ENCODE measurements at places on chromosomes 6 and 20.

DNA sequence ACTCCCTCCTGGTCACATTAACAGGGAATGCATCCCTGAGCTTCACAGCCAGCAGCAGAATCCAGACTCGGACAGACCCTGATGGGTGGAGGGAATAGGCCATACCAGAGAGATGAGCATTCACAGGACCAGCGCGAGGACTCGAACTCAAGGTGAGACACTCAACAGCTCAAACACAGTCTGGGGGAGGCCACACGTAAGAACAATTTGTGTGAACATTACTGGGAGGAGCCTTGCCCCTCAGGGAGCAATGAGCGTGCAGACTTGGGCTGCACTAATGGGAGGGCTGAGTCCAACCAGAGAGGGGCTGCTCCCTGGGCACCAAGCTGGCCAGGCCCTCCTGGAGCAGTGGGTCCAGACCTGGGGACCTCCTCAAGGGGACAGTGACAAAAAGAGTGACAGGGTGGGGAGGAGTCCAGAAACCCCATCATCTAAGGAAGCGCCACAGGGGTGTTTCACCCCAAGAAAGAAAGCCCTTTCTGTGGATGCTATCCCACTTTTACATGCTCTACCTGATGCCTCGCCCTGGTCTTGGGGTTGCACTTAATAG, 118.4 kb downstream of the MRPL14 start:
- H3K27me3 ChIP-seq = peaks cover 21% of the 10 kb centered on the region
- no peaks in the 10 kb centered on the region for H3K4me1 ChIP-seq
- H3K27ac ChIP-seq = no peak overlapping the region
- no peak for DNase-seq
- no peak overlapping the region for H3K4me3 ChIP-seq

DNA sequence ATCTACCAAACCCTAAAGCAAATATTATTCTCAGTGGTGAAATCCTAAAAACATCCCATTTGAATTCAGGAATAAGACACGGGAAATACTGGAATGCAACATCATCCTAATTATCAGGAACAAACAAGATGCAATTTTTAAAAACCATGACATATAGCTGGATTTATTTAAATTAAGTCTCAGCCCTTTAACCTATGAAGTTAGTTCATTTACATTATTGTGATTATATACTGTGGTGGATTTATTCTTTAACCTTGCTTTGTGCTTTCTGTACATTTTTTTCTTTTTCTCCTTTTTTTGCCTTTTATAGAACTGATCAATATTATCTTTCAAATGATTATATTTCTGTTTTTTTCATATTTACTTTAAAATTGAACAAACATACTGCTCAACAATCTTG, 59.8 kb upstream of the ARMC2 start:
- H3K4me1 ChIP-seq = no peaks in the 10 kb centered on the region
- no peaks in the 10 kb centered on the region for H3K36me3 ChIP-seq
- H3K4me3 ChIP-seq = no peak overlapping the region
- no peak overlapping the region for H3K27ac ChIP-seq
- H3K27me3 ChIP-seq = no peaks in the 10 kb centered on the region

- H3K27me3 ChIP-seq = peaks cover 3% of the 10 kb centered on the region
- DNase-seq = no peak
- no peak overlapping the region for H3K4me3 ChIP-seq
- no peaks in the 10 kb centered on the region for H3K36me3 ChIP-seq
- H3K4me1 ChIP-seq = no peaks in the 10 kb centered on the region
These were observed 90.8 kb downstream of the THBS2 start for GRCh38 chr6:169162752-169163407.

DNA sequence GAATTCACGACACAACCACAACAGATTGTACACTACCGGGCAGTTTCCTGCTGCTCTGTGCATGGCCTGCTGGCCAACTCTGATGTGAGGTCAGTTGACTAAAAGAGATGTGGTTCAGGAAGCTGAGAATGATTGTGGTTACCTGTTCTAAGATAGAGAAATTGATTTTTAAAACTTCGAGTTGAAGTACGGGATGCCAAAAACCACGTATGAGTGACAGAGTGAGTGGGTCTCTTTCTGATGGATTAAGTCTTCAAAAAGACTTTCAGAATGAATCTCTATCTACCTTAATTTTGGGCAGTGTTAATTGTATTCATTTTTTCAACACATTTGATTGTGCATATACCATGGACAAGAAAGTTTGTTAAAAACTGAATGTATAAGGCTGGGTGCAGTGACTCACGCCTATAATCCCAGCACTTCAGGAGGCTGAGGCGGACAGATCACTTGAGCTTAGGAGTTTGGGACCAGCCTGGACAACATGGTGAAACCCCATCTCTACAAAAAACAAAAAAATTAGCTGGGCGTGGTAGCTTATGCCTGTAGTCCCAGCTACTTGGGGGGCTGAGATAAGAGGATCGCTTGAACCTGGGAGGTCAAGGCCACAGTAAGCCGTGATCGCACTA, 121.2 kb downstream of the SGK1 start:
- no peaks in the 10 kb centered on the region for H3K36me3 ChIP-seq
- DNase-seq = no peak
- no peak overlapping the region for H3K27ac ChIP-seq
- no peak overlapping the region for H3K4me3 ChIP-seq
- no peaks in the 10 kb centered on the region for H3K27me3 ChIP-seq

DNA sequence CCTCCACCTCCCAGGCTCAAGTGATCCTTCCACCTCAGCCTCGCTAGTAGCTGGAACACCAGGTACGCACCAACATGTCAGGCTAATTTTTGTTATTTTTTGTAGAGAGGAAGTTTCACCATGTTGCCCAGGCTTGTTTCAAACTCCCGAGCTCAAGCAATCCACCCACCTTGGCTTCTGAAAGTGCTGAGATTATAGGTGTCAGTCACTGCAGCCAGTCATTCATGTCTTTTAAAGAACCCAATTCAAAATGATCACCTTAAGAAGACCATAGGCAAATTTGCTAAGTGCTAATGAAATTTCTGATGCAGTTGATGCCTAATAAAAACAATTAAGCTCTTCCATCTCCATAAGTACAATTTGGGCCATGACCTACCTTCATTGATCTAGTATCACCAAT, 2.6 kb upstream of the VNN2 start:
- DNase-seq = no peak
- peaks cover 38% of the 10 kb centered on the region for H3K4me1 ChIP-seq
- no peak overlapping the region for H3K4me3 ChIP-seq
- H3K27ac ChIP-seq = no peak overlapping the region

GRCh38 chr6:3334555-3334954, 75.8 kb downstream of the PSMG4 start:
- peaks cover 1% of the 10 kb centered on the region for H3K36me3 ChIP-seq
- peaks cover 21% of the 10 kb centered on the region for H3K4me1 ChIP-seq
- no peak overlapping the region for H3K27ac ChIP-seq
- no peaks in the 10 kb centered on the region for H3K27me3 ChIP-seq
- no peak for DNase-seq

GRCh38 chr6:111032484-111033140, 50.8 kb downstream of the RPF2 start:
- H3K27me3 ChIP-seq = no peaks in the 10 kb centered on the region
- H3K36me3 ChIP-seq = peaks cover 2% of the 10 kb centered on the region
- H3K27ac ChIP-seq = no peak overlapping the region
- H3K4me1 ChIP-seq = peaks cover 4% of the 10 kb centered on the region
- no peak overlapping the region for H3K4me3 ChIP-seq

DNA sequence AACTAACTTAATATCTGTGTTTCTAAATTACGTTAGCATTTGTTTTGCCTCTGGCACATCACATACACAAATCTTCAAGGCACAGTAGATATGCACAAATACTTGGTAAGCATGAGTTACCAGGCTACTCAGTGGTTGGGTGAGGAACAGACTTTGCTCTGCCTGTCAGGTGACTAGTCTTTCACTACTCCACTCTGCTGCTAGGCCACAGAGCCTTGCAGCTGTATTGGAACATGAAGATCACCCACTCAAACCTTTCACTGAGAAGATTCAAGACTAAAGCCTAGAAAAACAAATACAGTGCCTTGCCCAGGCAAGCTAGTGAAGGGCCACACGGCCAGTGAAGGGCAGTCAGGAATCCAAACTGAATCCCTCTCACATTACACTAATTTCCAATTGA, 47.0 kb downstream of the DTNBP1 start:
- H3K27ac ChIP-seq = no peak overlapping the region
- H3K27me3 ChIP-seq = no peaks in the 10 kb centered on the region
- no peak for DNase-seq
- no peak overlapping the region for H3K4me3 ChIP-seq
- peaks cover 21% of the 10 kb centered on the region for H3K4me1 ChIP-seq
